ENCODE measurements at places on chromosomes 12 and 14. TPM values are rescaled to one million over a fixed set of nuclear protein-coding genes. Genes with fewer than 3 reads are reported as not detected.
A peak's percentile ranks its signal among the peaks of the same experiment; 100 is the strongest.

- ATAC-seq, result peak; percentile 31
These were observed 20.8 kb downstream of the TPCN1 start for GRCh38 chr12:113242026-113242418.

- peak; percentile 64 for ATAC-seq
These were observed 594 bp upstream of the CEP170B start for GRCh38 chr14:104864267-104865080.

DNA sequence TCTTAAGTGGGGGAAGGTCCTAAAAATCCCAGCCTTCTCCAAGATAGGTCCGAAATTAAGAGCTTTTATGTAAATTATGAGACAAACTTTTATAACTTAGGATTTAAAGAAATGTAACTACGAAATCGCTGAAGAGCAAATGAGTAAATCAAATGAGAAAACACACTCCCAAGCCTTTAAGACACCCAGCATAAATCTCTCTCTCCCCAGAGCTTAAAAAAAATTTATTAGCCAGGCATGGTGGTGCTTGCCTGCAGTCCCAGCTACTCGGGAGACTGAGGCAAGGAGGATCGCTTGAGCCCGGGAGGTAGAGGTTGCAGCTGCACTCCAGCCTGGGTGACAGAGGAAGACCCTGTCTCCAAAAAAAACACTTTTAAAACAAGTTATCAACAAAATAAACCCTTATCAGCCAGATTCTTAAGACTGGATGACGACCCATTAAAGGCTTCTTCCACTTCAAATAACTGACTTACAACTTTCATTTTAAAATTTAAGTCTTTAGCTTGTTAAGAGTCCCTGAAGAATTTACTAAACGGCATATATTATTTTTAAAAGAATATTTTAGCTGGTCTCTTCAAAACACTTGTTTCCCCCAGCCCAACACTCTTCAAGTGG is 3.2 kb downstream of the PTGES3 start:
- no peak for ATAC-seq

DNA sequence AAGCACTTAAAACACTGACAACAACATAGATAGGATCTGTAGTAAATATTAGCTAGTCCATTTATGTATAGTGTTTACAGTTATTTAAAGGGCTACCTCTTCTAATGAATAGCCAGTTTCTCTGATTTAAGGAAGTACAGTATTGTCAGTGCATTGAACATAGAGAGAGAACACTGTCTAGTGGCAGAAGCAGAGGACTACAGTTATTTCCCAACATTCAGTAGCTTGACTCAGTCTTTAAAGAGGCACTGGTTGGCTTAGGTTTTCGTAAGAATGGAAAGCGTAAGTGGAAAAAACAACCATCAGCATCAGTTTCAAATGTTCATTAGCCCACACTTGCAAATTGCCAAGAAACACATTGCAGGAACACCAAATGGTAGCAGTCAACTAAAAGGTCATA is 125.0 kb upstream of the HMGA2 start:
- ATAC-seq, result peak; percentile 52

DNA sequence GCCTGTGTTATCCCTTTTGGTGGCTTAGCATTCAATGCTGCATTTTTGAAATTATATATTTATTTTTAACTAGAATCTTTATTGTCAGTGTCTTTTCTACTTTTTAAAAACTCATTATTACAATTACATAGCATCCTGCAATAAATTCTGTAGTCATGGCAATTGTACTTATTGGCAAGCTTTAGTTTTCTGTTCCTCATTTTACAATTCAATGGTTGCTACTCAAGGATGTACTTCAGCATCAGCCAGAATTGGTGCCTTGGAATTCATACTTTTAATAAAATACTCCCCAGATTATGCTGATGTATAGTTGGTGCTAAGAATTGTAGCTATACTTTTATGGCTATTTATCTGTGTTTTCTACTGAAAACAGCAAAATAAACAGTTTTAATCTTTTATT is 1756.8 kb upstream of the SEL1L start:
- no peak for ATAC-seq

DNA sequence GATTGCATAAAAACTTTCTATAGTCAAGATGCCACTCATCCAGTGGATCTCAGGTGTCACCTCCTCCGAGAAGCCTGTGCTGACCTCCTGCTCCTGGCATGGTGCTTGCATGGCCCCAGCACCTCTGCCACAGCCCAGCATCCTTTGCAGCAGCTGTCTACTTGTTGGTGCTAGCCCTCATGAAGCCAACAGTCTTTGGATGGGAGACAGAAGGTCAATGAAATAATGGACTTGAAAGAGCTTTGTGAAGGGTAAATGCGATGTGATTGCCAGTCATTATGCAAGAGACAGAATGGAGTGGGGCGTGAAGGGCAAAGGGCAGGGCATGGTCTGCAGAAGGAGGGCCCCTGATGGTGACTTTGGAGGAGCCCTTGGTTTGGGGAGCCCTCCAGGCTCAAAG is 63.0 kb upstream of the CLMN start:
- ATAC-seq, result no peak

DNA sequence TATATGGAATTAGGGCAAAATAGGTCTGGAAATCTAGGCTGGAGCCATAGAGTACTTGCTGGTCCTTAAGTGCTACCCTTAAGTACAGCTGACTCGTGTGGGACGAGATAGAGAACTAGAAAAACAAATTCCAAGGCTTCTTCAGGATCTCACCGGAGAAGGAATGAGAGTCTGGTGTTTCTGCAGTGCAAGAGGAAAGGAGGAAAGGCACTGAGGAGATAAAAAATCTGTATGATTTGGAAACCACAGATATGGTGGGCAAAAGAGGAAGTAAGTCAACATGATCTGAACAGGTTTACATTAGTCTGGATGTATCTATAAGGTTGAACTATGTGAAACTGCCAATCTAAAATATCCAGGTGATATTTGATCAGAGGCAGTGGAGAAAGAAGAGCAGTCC is 134.4 kb upstream of the SOX5 start:
- ATAC-seq, result no peak

Gene KCNH3
- total RNA-seq, result not detected
